ENCODE measurements at places on chromosomes 3 and 15.

DNA sequence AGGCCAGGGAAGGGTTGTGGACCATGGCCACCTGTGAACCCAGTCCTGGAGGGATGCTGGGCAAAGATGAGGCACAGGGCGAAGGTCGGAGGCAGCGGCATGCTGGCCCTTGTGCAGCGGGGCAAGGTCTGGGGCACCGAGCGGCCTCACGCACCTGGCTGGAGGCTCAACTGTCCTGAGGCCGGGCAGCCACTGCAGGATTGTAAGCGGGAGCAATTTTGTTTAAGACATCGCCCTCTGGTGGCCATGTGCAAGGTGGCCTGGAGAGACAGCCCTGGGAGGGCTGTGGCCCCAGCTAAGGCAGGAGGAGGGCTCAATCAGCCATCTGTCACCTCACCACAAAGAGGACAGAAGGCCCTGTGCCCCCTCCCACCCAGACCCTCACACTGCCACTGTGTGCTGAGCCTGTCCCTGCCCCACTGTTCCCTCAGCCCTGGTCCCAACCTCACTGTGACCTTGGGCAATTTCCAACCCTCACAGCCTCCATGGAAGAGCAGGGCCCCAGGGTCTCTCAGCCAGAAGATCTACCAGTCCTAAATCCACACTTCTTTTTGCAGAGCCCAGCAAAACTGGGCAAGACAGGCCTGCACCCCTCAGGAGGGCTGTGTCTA lies 46.2 kb downstream of the TPRA1 start:
- peak; percentile 85 for DNase-seq

DNA sequence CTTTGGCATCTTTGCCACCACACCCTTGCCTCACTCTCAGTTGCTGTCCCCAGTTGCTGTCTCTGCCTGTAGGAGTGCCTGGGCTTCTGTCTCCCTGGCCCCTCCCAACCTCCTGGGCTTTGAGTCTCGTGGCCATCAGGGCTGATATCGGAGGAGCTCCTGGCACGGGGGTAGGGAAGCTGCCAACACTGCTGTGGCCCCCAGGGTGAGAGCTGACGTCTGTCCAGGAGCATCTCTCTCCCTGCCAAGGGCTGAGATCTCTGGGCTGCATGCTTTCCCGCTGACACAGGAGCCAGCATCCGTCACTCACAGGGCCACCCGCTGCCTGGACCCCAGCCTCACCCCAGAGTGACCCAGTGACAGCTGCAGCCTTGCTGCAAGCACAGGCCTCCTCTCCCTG lies 47.4 kb downstream of the EXOG start:
- DNase-seq = no peak

- DNase-seq = no peak
These were observed 117.3 kb upstream of the WNT5A start for GRCh38 chr3:55604402-55604801.

- no peak for DNase-seq
These were observed 515.3 kb downstream of the EPHB1 start for GRCh38 chr3:135310317-135310716.

DNA sequence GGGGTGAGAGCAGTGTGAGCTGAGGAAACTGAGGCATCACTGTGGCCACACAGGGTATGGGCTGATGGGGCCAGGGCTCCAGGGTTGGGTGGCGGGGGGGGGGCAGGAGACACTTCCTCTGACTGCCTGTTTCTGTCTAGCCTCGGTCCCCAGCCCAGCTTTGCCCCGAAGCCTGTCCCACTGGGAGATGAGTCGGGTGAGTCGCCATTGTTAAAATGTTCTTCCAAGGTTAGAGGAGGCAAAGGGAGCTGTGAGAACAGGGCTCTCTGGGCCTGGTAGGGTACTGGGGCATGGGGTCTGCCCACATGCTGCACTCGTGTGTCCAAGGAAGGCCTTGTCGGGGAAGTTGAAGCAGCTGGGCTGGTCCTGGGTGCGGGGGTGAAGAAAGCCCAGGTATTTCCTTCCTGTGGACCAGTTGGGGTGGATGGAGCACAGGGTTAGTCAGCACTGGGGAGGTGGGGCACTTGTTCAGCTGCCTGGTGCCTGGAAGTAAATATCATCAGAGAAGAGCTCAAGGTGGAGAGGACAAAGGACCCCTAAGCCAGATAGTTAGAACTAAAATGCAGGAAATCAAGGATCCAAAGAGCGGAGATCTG lies 8.3 kb upstream of the JMJD7 start:
- no peak for DNase-seq

DNA sequence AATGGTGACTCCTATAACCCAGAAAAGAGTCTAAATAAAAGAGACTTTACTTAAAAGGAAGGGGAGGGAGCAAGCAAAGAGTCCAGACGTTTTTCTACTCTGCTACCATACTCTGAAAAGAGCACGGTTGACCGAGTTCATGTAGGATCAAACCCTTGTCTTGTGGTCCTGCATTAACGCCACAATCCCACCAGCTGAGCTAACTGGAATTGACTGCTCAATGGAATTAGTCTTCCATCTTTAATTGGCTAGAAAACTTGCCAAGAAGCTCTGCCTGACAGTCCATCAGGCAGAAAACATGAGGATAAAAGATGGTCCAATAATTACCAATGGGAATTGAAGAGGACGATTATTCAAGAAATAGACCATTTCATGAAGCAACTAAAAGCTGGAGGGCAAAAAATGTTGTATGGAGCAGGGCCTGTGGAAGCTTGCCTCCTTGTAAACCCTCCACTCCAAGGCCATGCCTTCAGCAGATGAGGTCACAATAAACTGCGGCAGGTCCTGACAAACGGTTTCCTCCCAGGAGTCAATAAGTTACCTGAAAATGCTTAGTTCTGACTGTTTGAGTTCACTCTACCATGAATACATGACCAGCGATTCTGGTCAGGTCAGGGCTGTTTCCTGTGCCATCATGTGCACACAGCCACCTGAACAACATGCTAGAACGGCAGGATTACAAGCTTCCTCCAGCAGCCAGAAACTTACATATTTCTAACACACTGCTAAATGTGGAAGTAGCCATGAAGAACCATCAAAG lies 35.6 kb upstream of the ARHGEF3 start:
- no peak for DNase-seq

DNA sequence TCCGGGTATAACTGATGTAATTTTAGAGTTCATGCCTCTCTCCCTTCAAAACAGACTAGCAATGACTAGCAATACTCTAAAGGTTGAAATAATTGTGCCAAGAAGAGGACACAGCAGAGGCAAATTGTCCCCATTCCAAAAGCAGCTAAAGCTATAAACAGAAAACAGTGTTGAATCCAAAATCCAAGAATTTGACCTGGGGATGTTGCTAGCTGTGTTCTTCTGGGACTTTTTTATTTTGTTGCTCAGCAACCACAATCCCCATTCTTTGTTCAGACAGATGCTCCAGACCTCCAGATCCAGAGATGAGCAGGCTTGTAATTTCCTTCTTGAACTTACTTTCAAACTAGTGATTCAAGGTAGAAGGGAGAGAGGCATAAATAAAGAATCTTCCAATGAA lies 191.5 kb downstream of the FOXB1 start:
- no peak for DNase-seq

DNA sequence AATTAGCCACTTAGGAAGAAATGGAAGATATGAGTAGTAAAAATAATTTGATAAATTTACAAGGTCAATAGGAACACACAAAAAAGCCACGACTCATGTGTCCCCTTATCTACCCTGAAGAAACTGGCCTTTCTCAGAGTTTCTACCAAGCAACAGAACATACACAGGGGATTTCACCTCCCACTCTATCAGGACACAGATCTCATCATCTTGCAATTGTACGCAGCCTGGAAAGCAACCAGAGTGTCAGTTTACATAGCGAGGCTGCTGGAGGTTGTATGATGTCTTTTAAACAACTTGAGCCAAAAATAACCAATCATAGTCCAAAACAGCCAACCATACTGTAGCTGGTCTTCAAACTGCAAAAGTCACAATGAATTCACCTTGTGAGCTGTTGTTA lies 19.7 kb upstream of the LMOD3 start:
- DNase-seq = no peak

DNA sequence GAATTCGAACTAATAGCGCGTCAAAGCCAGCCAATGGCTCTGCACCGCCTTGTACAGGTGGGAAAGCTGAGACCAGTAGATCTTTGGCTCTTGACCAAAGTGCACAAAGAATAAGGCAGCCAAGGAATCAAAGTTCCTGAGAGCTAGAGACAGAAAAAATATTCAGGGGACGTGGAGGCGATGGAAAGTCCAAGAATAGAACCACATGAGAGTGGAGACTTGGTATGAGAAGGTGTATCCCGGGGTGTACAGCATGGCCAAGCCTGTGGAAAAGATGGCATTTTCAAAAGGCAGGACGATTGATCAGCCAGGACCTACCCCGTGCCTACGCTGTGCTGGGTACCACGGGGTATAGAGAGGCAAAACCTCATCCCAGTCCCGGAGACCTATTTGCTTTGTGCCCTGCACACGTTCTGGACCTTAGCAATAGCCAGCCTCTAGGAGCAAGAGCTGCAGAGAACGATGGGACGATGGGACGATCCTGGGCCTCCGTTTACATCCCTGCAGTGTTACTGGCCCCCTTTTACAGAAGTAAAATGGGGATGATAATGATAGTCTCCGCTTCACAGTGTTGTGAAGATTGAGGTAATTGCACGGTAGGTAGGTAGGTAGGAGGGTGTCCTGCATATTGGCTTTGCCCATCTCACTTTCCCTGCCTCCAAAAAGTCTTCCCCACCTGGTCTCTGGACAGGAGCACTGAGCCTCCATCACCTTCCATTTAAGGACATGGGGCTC lies 583 bp upstream of the RBSN start:
- peak; percentile 42 for DNase-seq

- no peak for DNase-seq
These were observed 10.1 kb downstream of the SEMA3F start for GRCh38 chr3:50164984-50165909.

GRCh38 chr3:51378726-51379125 lies 6.4 kb upstream of the MANF start:
- no peak for DNase-seq

DNA sequence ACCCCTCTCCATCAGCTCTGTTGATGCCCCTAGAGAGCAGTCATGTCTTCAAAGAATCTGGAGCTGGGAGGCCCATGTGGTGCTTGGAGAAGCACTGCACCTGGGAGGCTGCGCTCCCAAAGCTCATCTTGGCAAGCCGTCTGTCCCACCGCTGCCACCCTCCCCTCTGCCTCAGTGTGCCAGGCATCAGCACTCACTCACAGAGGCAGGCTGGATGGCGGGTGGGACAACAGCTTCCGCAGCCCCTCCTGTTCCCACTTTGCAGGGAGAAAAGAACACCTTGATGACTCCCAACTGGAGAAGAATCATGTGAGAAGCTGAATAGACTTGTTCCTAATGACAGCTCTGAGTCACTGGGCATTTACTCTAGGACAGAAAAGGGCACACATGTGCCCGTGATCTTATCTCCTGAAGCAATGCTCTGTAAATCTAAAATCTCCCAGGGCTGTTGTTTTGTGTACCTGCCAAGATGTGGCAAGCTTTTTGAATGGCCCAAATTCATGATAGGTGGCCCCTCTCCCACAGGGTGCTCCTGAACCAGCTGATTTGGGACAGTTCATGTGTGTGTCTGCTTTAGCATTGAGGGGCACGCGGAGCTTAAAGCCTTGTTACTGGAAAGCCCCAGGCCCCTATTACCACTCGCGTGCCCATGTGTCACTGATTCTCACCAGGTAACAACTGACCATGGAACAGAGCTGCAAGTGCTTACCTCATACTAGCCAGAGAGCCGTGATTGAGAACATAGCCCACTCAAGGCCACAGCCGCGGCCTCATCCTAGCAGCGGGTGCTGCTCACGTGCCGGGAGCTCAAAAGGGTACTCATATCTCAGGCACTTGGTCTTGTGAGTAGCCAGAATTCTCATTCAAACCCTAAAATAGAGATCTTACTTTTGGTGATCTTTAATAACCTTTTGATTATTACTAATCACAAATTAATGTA lies 104.4 kb downstream of the DNAJB8 start:
- DNase-seq = no peak

- DNase-seq = no peak
These were observed 14.9 kb downstream of the PLEKHO2 start for GRCh38 chr15:64856429-64857145.

DNA sequence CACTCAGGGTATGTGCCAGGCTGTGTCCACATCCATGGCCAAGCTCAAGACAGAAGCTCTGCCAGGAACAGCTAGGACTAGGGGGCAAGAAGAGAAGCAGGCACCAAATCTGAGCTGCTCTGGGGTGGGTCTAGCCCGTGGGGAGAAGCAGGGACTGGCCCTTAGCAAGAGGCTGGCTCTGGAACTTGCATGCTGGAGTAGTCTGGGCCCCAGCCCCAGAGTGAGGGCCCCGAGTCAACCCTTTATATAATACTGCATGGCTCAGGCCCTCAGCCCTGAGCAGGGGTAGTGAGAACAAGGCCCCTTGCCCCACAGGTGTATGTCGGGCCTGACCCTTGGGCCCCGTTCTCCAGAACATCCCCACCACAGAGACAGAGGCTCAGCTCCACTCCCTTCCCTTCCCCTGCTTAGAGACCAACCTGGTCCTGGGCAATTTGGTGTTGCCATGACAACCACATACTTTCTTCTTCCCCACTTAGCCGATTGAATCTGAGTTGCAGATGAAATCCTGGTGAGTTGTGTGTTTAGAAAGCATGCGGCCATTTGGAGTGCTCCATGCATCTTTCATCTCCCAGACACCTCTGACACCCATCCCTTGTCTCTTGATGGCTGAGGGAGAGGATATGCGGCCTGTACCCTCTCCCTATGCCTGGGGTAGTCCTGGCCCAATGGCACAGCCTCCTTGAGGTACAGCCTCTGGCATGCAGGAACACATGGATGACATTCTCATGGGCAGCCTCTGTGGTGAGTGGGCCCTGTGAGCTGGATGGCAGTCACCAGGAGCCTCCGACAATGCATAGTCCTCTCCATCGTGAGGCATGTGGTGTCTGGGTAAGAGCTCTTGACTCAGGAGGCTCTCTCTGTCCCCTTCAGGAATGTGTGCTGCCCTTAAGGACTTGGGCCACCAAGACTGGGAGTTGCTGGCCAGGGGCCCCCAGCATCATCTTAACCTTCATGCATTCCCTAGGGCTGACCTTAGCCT lies 29.2 kb upstream of the SFMBT1 start:
- no peak for DNase-seq

DNA sequence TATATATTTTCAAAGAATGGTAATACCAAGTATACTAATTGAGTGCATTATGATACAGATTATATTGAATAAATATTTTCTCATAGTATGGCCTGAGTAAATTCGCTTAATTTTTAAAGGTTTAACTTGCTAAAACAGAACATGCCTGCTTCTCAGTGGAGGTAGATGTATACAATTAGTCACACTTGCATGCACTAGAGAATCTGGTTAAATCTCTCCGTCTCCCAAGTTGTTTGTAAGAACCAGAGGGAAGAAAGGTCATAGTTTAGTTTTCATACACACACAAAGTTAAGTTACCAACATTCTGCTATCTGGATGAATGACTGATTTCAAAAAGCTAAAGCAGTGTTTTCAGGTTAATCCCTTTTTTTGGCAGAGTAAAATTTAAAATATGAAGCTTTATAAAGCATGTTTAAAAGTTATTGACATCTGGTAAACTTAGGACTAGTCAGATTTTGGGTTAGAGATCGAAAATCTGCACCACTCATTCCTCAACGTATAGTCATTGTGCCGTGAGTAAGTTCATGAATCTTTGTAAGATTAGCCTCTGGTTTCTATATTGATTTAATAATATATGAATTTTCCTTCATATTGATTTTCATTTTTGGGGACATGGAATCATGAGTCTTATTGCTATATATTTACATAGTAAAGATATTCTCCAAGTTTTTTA lies 117.6 kb upstream of the SAMMSON start:
- DNase-seq = no peak

- DNase-seq = no peak
These were observed 2.9 kb upstream of the P2RY12 start for GRCh38 chr3:151387432-151387831.

All from stimulated activated CD8-positive, alpha-beta memory T cell treated with anti-CD3 and anti-CD28 coated beads, Interleukin-4, amount 100 ng/mL, for 48 hours (primary cell).